ENCODE measurements at places on chromosomes 3 and 15.

DNA sequence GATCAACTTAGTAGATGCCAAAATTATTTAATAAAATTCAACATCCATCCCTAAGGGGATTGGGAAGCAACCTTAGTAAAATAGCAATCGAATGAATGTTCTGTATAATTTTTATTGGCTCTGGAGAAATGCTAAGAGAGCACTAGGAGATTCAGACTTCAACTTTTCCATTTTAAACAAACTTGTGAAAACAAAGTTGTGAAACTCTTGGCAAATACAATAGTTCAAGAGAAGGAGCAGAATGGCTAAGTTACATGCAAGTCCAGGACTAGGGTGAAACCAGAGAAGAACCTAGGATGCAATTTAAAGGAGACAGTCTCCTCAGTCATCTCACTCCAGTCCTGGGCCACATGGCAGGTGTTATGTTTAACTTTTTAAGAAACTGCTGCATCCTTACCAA, 16.7 kb upstream of the ZNF280D start:
- no peak for DNase-seq

DNA sequence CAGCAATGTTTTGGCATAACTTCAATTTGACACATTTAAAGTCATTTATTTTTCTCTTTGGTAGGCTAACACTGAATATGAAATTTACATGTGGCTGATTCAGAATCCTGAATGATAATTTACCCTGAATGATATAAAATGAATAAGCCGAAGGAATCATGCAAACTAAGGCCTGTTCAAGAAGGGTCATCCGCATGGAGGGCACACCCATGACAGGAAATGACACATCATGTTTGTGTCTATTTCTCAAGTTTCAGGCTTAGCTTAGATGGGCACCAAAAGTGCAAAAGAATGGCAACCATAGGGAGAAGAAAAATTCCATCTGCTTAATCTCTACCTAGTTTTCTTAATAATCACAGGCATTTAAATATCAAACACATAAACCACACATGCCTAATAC, 141.5 kb downstream of the DUT start:
- DNase-seq = no peak

- DNase-seq = no peak
Measured at GRCh38 chr3:11346416-11346815, 74.2 kb downstream of the ATG7 start.

DNA sequence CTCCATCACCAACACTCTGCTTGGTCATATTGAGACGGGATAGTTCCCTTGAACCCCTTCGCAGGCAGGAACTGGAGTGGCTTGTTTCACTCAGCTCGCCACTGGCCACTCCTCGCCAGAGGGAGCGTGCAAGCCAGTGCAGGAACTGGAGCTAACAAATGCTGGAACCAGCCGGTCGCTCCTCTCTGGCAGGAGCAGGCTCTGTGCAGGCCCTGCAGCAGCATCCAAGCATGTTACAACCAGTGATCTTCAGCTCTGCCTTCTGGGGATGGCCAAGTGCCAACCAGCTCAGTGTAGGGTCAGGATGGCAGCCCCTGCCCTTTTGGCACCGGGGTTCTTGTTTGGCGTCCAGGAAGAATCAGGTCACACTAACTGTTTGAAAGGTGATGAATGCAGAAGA, 329.0 kb upstream of the AZI2 start:
- DNase-seq = no peak

- no peak for DNase-seq
Measured at GRCh38 chr15:62445244-62445643, 280.2 kb upstream of the C2CD4B start.

DNA sequence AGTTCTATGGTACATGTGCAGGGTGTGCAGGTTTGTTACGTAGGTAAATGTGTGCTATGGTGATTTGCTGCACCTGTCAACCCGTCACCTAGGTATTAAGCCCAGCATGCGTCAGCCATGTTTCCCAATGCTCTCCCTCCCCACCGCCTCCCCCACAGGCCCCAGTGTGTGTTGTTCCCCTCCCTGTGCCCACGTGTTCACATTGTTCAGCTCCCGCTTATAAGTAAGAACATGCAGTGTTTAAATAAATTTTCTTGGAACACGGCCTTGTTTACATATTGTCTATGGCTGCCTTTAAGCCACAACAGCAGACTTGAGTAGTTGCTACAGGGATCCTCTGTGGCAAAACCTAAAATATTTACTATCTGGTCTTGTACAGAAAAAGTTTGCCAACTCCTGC, 41.3 kb upstream of the CORO2B start:
- DNase-seq = no peak

GRCh38 chr15:83700082-83700481, 46.2 kb downstream of the ADAMTSL3 start:
- no peak for DNase-seq

DNA sequence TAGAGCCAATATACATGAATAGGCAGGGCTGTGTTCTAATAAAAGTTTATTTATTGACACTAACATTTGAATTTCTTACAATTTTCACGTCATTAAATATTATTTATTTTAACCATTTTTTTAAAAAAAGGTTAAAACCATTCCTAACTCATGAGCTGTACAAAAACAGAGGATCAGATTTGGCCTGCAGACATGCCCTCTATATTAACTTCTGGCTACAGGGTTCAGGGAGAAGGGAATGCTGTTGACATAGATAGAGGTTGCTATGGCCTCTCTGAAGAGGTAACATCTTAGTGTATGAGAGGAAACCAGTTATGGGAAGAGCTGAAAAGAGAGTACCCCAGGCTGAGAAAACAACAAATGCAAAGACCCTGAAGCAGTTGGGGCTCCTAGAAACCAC, 19.1 kb upstream of the RAP2B start:
- DNase-seq = no peak

DNA sequence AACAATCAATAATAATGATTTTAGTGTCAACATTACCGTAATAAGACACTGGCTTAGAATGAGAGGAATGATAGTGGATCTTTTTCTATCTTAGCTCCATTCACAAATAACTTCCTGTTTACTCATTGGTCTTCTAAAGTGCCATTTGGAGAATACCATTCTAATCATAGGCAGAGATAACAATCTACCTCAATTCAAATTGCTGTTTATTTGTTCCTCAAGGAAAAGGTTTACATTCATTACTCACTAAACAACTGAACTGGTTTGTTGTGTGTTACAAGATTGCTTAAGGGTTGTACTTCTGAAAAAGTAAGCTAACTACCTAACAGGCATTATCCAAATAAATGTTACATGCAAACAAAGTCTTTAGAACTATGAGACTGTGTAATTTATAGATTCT, 8.1 kb upstream of the PCOLCE2 start:
- no peak for DNase-seq

- DNase-seq = no peak
Measured at GRCh38 chr15:61106889-61107288, 122.2 kb downstream of the RORA start.

- DNase-seq = no peak
Measured at GRCh38 chr3:44136421-44136820, 105.3 kb upstream of the TOPAZ1 start.

DNA sequence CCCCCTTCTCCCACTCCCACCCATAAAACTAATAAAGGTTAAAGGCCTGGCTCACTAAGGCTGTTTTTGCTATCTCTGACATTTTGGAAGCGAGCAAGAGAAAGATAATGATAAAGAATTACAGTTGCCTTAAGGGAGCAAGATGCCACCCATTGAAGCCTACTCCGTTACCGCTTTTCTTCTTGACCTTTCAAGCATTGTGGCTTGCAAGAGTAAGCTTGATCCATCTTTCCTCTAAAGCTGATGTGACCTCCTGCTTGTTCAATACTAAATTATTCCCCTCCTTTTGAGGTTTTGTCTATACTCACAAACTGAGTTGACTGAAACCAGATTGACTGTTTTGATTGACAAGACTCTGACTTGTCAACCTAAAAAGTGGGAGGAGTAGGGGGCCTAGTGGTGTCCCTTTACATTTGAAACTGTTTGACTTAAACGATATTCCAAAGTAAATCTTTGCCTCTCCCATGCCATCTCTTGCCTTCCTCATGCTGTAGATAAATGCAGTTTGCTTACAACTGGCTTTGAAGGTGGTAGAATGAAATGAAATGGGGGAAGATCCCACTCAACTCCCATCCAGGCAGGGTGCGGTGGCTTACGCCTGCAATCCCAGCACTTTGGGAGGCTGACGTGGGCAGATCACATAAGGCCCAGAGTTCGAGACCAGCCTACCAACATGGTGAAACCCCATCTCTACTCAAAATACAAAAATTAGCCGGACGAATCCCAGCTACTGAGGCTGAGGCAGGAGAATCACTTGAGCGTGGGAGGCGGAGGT, 8.0 kb downstream of the TRIM71 start:
- no peak for DNase-seq

DNA sequence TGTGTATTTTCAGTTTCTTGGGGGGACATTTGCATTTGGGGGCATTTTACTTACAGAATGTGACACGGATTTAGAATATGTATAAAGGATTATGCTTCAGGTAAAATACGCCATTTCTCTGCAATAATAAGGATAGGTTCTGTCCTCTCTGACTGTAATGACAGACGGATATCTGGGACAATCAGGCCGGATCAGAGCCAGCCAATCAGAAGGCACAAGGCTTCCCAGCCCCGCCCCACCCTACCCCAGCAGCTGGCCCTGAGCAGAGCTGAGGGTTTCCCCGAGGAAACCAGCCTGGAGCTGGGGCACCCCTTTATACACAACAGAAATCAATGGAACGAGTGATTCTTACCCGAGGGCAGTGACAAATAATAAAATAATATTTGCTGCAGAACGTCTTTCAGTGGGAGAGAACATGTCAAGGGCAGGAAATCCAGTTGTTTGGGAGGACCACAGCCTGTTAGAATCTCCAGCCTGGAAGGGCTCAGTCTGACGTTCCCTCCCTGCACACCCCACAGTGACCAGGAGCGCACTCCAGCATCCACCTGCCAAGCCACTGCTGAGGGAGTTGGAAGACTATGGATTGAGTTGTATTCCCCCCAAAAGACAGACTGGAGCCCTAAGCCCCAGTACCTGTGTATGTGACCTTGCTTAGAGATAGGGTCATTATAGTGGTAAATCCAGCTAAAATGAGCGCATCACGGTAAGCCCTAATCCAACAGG, 30.3 kb upstream of the SEC13 start:
- no peak for DNase-seq

DNA sequence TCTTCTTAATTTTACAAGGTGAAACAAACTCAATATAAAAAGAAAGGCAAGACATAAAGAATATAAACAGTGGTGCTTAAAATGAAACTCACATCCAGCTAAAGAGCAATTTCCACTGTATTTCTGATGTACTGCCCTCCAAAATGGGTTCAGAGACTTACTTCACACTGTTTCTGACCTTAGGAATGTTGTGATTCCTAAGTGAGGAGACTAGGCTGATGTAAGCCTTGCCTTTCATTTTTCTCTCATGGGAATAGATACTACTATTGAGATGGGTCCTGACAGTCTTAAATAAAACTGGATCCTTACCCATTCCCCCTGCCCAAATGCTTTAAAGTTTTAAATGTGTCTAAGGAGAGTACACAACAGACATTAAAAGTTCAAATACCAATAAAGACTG, 86.9 kb downstream of the CBLB start:
- no peak for DNase-seq

GRCh38 chr3:66133853-66134445, 86.9 kb upstream of the SLC25A26 start:
- DNase-seq = no peak

DNA sequence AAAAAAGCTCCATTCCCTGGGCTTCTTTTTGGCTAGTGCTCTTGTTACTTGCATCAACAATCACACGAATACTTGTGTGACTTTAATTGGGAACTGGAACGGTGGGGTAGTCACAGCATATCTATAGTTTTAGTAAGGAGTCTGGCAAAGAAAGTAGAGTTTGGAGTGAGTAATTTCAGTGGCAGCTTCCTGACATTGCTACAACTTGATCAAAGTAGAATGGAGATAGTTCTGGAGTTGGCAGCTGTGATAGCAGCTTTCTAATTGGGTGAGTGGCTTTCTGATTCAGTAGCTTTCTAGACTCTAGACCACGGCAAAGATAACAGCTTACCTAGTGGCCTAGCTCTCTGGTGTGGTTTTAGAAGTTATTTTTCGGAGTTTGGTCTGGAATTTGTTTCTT, 475.0 kb downstream of the TUSC7 start:
- no peak for DNase-seq

DNA sequence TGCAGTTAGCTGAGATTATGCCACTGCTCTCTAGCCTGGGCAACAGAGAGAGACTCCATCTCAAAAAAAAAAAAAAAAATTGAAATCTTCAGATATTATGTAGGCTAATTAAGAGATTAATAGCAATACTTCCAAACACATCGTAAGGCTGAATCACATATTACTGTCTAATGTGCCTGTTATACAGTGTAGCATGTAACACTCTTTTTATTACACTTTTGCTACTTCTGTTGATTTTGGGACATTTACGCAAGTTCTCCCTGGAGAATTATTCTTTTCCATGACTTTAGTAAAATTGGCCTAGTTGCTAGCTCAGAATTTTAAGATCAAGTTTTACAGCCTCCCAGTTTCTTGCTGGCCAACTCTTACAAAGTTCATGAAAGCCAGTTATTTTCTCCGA, 605.2 kb downstream of the NAALADL2 start:
- DNase-seq = no peak

DNA sequence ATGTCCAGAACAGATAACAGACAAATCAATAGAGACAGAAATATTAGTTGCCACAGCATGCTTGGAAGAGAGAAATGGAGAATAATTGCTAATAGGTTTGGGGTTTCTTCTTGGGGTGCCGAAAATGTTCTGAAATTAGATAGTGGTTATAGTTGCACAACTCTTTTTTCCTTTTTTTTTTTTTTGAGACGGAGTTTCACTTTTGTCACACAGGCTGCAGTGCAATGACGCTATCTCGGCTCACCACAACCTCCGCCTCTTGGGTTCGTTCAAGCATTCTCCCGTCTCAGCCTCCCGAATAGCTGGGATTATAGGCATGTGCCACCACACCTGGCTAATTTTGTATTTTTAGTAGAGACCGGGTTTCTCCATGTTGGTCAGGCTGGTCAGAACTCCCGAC, 163.3 kb downstream of the PLCH1 start:
- no peak for DNase-seq

- DNase-seq = no peak
Measured at GRCh38 chr15:91192285-91192684, 92.2 kb downstream of the SV2B start.

DNA sequence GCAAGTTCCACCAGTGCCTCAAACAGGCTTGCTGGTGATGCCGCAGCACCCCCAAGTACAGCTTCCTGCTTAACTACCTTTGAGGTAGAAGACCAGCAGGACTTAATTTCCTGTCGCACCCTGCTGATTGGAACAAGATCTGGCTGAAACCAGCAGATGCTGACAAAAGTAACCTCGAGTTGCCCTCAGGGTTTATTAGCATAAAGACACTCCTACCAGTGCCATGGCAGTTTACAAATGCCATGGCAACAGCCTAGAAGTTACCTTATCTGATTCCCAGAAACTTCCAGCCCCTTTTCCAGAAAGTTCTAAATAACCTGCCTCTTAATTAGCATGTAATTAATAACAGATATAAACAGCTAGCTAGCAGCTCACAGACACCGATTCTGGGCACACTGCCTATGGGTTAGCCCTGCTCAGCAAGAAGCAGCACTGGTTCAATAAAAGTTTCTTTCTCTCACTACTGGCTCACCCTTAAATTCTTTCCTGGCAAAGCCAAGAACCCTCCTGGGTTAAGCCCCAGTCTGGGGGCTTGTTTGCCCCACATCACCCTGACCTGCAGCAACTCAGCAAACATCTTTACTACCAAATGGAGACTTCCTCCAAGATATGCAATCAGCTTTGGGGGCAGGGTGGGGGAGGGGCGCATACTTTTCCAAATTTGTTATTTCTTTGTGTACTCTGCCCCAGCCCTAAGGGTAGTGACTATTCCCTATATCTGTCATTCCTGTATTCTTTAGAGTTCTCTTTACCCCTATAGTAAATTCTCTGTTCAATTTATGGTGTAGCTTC, 54.2 kb downstream of the MAP4 start:
- DNase-seq = no peak

- no peak for DNase-seq
Measured at GRCh38 chr3:18501679-18502343, 76.7 kb upstream of the SATB1 start.
